ENCODE measurements at places on chromosomes 3 and 15. TPM values are rescaled to one million over a fixed set of nuclear protein-coding genes. Genes with fewer than 3 reads are reported as not detected.

Gene RTP3
- total RNA-seq, result 0.43 TPM

Gene C15orf39
- 8.1 TPM for total RNA-seq

Gene DAPK2
- total RNA-seq, result 8.2 TPM

Gene OR5H15
- not detected for total RNA-seq

Gene PLA2G4E
- not detected for total RNA-seq

Gene GP9
- total RNA-seq, result not detected

Gene SLC22A13
- 0.43 TPM for total RNA-seq

Gene GRK7
- total RNA-seq, result not detected

Gene UBA5
- total RNA-seq, result 51.2 TPM

Gene IL12A
- 0.64 TPM for total RNA-seq

Gene RARRES1
- 6.4 TPM for total RNA-seq

Gene SH2D7
- not detected for total RNA-seq

Gene RYR3
- total RNA-seq, result not detected

Gene LRRC31
- not detected for total RNA-seq

Gene ALDH1L1
- 3.9 TPM for total RNA-seq

Gene KBTBD12
- not detected for total RNA-seq

Gene ACTRT3
- 5.2 TPM for total RNA-seq

Measured in fibroblast of villous mesenchyme (primary cell).